ENCODE measurements at places on chromosomes 13 and 19.

GRCh38 chr13:19155321-19155861, 26.2 kb downstream of the TUBA3C start:
- no peak for ATAC-seq

- no peak for ATAC-seq
These were observed 1.4 kb downstream of the HNRNPUL1 start for GRCh38 chr19:41265395-41266153.

GRCh38 chr13:28286263-28286662, 147.9 kb downstream of the PAN3 start:
- no peak for ATAC-seq

- ATAC-seq, result no peak
These were observed 3.7 kb upstream of the PLAUR start for GRCh38 chr19:43673637-43674036.

DNA sequence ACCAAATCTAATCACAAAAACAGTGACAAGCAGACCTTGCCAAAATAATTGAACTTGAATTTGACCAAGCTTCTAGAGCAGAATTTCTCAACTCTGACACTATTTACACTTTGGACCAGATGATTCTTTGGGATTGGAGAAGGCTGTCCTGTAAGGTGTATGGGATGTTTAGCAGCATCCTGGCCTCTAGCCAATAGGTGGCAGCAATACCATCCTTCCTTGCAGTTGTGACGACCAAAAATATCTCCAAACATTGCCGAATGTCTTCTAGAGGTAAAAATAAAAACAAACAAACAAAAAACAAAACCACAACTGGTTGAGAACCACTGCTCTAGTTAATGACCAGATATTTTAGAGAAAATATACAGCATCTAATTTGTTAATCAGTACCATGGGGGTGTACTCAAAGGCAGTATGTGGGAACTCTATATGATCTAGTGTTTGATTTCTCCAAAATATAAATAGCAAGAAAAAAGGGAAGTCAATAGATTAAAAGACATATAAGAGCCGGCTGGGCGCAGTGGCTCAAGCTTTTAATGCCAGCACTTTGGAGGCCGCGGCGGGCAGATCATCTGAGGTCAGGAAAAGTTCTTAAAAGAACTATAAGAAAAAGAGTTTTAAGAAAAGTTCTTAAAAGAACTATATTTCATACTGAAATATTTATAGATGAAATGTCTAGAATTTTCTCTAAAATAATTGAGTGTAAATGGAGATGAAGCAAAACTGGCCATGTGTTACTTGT, 60.9 kb upstream of the ZNF527 start:
- ATAC-seq, result no peak

- ATAC-seq, result peak; percentile 64
These were observed 30.0 kb upstream of the TPT1 start for GRCh38 chr13:45370922-45371406.

GRCh38 chr13:113420833-113421600, 32.3 kb downstream of the ADPRHL1 start:
- ATAC-seq, result peak; percentile 20

GRCh38 chr13:94435604-94436226, 43.8 kb downstream of the DCT start:
- peak; percentile 26 for ATAC-seq

- peak; percentile 78 for ATAC-seq
These were observed 697 bp downstream of the FCGRT start for GRCh38 chr19:49512970-49513745.

GRCh38 chr13:45276913-45277312, 64.1 kb downstream of the TPT1 start:
- ATAC-seq, result no peak

- ATAC-seq, result no peak
These were observed 18.9 kb downstream of the CCDC97 start for GRCh38 chr19:41328842-41329225.

GRCh38 chr19:35041548-35042055, at the start of gene HPN:
Gene HPN (plus strand): TSS chr19:35041721. CDS start chr19:35042507, 786 bp downstream.
- no peak for ATAC-seq

- ATAC-seq, result no peak
These were observed 2.2 kb downstream of the TYK2 start for GRCh38 chr19:10378124-10378523.

- no peak for ATAC-seq
These were observed 54.1 kb downstream of the GJA3 start for GRCh38 chr13:20106742-20107141.

GRCh38 chr19:42363614-42364346, 26.3 kb downstream of the CNFN start:
- no peak for ATAC-seq

DNA sequence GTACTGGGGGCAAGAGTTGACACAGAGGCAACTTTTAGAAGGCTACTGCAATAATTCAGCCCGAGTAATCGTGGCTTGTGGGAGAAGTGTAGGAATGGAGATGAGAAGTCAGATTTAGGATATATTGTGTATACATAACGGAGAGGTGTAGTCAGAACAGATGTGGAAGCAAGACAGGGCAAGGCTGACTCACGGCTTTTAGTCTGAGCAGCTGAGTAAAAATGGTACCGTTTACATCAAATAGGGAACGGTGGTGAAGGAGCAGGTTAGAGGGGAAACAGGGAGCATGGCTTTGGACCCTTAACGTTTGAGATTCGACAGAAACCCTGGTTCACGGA, 796 bp upstream of the LSM14A start:
- no peak for ATAC-seq

GRCh38 chr19:53332484-53332883, 1.1 kb upstream of the ZNF845 start:
- no peak for ATAC-seq

- no peak for ATAC-seq
These were observed 51.6 kb downstream of the ZNF146 start for GRCh38 chr19:36266375-36266961.

DNA sequence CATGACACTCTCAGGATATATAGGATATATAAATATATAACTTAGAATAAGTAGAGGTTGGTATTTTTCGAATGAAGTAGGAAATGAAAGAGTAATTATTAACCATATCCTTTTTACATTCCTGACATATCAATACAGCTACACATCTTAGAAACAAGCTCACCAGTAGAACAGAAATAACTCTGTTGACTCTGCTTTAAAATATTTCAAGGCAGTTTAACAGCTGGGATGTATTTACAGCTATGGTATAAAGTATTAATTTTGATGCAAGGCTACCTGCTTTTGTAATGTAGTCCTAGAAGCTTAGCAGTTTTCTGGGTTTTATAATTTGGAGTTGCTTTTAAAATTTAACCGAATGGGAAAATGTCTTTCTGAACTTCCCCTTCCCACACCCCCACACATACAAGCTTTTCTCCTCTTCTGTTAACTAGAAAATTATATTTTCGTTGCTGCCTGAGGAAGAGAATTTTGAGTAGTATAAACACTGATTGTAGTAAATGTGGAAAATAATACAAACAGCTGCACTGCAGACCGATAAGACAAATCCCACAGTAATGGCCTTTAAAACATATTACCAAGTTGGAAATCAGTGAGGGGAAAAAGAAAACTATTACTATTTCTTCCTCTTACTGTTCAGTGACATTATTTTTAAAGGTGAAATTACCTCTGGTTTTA, 147.7 kb downstream of the GGACT start:
- no peak for ATAC-seq

GRCh38 chr19:23978068-23978467, 63.4 kb downstream of the ZNF726 start:
- ATAC-seq, result no peak

DNA sequence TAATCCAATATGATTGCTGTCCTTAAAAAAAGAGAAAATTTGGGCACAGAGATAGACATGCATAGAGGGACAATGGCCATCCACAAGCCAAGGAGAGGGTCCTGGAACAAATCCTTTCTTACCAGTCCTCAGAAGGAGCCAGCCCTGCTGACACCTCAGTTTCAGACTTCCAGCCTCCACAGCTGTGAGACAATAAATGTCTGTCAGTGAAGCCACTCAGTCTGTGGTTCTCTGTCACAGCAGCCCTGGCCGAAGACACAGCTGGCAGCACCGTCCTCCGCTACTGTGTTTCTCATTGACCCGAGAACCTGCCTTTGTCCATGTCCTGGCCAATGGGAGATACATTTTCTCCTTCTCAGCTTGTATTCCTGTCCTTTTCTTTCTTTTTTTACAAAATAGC, 207.9 kb downstream of the TM9SF2 start:
- no peak for ATAC-seq

GRCh38 chr19:11091703-11092153, 2.5 kb downstream of the LDLR start:
- ATAC-seq, result peak; percentile 1

DNA sequence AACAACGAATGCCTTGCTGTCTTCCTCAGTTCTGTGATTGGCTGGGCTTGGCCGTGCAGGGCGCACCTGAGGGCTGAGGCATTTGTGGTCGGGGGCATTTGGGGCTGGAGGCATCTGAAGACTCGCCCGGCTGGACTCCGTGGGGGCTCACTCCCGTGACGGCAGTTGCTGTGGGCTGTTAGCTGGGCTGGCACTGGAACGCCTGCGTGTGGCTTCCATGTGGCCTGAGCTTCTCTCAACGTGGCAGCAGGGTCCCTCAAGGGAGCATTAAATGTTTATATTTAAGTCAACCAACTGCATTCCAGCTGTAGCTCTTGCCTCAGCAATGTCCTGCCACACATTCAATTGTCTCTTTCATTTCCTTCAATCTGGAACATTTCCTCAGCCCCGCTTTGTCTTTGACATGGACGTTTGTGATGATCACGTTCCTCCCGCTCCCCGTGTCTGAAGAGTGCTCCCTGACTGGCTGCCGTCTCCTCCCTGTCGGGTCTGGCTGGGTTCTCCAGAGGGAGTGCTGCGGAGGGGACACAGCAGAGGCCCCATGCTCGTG, 21.0 kb downstream of the CCDC8 start:
- ATAC-seq, result peak; percentile 17

GRCh38 chr13:109666656-109667055, 119.7 kb downstream of the IRS2 start:
- ATAC-seq, result no peak

DNA sequence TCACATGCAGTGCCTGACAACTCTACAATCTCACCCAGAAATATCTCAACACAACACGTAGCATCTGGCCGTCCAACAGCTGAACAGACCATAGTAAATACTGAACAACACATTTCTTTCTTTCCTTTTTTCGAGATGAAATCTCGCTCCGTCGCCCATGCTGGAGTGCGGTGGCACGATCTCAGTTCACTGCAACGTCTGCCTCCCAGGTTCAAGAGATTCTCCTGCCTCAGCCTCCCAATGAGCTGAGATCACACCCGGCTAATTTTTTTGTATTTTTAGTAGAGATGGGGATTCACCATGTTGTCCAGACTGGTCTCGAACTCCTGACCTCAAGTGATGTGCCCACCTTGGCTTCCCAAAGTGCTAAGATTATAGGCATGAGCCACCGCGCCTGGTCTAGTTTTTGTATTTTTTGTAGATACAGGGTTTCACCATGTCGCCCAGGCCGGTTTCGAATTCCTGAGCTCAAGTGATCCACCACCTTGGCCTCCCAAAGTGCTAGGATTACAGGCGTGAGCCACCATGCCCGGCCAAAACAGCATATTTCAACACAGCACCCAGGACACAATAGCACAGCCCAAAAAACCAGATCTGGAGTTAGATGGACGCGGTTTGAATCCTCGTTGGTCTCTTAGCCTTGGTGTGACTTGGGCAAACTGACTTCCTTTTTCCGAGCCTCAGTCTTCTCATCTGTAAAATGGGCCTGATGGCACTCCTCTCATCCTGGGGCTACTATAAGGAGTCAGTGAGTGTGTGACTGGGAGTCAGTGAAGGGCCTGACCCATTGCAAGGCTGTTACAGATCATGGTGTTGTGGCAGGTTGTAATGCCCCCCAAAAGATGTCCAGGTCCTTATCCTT, 22.6 kb downstream of the CYP2A6 start:
- no peak for ATAC-seq

GRCh38 chr19:5953030-5953589, 24.8 kb downstream of the RANBP3 start:
- ATAC-seq, result peak; percentile 64

- ATAC-seq, result peak; percentile 55
These were observed 74.5 kb upstream of the ANKRD10 start for GRCh38 chr13:110989331-110989730.

DNA sequence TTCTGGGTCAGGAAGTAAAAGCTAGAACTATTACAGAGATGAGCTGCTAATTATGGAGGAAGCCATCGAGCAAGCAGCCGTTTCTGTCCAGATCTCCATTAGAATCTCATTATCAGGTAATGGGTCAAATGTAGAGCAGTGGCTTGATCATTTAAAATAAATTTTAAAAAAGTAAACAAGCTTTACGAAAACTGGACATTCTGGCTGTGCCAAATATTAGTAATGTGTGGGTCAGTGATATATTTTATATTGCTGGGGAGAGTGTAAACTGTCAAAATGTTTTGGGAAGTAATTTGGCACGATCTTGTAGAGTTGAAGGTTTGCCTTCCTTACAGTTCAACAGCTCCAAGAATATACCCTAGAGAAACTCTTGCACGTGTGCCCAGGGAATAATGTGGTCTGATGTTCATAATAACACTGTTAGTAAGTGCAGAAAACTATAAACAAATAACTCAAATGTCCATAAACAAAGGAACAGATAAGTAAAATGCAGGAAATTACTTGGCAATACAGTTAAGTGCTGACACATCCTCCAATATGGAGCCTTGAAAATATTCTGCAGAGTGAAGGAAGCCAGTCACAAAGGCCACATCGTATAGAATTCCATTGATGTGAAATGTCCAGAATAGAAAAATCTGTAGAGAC, 127.2 kb upstream of the UBL3 start:
- no peak for ATAC-seq

- ATAC-seq, result no peak
These were observed 82.1 kb downstream of the DLEU7 start for GRCh38 chr13:50761406-50761805.

DNA sequence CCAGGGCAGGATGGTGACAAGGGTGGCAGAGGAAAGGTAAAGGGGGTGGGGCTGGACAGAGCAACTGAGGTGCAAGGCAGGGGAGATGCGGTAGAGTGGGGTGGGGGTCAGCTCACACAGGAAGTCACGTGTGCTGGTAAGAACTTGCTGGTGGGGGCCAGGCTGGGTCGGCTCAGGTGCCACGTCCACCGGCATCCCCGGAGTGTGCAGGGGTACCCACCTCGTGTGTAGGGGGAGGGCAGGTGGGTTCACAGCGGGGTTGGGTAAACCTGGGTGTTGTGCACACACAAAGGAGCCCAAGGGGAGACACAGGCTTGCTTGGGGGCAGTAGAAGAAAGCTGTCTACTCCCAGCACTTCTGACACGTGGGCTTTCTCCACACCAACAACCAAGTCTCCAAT, 2.9 kb downstream of the ZNF835 start:
- ATAC-seq, result no peak

- ATAC-seq, result no peak
These were observed 2166.4 kb downstream of the PCDH9 start for GRCh38 chr13:65063753-65064152.

DNA sequence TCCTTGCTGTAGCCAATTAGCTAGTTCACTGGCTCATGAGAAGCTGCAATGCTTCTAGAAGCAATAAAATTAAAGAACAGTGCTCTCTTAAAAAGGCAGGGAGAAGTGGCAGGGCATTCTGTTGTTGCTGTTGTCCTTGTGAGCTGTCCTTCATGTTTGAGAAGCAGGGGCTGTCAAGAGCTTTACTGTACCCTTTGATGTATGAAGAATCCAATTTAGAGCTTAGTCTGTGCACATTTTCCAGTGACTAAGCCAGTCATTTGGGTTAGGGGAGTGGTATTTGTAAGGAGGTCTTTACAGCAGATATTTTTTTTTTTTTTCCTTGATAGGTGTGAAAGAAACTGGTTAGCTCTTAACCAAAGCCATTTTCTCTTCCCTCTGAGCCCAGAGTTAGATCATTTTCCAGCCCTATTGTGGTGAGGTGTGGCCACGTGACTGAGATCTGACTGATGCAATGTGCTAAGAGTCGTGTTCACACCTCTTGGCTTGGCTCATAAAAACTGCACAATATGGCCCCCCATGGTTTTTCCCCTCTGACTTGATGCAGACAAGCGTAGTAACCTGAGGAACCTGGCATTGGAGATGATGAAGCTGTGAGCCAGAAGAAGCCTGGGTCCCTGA, 309.6 kb upstream of the TMTC4 start:
- ATAC-seq, result no peak
